Skeletal muscle cell (primary cell): ENCODE measurements at places on chromosomes 11 and 22.

GRCh38 chr11:44761551-44761961 is 34.8 kb downstream of the TSPAN18 start:
- no peak for DNase-seq

- DNase-seq: no peak
Measured at GRCh38 chr22:19669570-19669969, 44.7 kb upstream of the SEPTIN5 start.

- DNase-seq: no peak
Measured at GRCh38 chr11:91773090-91773489, 451.5 kb upstream of the FAT3 start.

GRCh38 chr11:109423466-109424190 is 1.6 kb downstream of the C11orf87 start:
- DNase-seq: no peak

GRCh38 chr11:9210922-9211320 is 54.2 kb downstream of the DENND5A start:
- no peak for DNase-seq

DNA sequence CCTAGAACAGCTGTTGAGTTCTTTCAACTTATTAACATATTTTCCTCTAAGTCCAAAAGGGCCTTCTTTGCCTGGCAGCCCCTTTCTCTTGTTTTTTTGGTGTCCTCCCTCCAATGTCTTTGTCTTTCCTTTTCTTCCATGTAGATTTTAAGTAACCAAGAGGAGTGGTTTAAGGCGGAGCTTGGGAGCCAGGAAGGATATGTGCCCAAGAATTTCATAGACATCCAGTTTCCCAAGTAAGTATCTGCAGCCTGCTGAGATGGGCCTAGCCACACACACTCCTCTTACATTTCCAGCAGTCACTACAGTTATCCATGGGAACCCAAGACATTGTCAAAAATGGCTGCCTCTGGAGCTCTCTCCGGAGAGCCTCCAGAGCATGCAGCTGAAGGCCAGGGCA is 4.5 kb upstream of the TMA7B start:
- DNase-seq: no peak

DNA sequence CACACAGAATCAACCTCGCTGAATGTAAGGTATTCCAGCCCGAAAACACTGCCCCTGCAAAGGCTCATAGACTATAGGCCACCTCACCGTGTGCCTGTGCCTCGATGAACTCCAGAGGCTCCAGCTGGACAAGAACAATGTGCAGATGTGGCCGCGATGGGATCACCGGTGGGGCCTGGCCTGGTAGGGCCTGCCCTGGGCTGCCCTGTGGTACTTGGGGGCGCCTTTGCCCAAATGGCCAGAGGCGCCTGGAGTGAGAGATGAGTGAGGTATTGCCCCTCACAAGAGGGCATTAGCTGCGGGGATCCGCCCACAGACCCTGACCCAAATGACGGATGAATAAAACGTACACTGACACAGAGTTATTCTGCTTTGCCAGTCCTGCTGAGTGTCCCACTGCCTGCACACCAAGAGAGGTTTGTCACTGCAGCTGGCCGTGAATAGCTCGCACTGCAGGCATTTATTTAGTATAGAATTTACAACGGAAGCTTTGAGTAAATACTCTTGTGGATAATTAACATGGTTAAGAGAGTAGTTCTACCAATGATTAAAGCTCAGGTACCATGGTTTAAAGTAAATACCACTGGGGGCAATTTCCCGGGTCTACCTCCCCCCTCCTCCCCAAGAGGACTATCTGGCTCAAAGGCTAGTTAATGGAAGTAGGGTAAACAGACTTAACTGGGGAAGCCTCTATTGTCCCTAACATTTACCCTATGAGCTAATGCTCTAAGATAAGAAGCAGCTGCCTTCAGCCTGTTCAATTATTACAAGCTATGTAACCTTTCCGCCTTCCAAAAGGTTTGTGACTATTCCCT is 101.1 kb upstream of the IGLL5 start:
- no peak for DNase-seq

- DNase-seq: no peak
Measured at GRCh38 chr11:10514709-10515108, 26.3 kb downstream of the RNF141 start.

DNA sequence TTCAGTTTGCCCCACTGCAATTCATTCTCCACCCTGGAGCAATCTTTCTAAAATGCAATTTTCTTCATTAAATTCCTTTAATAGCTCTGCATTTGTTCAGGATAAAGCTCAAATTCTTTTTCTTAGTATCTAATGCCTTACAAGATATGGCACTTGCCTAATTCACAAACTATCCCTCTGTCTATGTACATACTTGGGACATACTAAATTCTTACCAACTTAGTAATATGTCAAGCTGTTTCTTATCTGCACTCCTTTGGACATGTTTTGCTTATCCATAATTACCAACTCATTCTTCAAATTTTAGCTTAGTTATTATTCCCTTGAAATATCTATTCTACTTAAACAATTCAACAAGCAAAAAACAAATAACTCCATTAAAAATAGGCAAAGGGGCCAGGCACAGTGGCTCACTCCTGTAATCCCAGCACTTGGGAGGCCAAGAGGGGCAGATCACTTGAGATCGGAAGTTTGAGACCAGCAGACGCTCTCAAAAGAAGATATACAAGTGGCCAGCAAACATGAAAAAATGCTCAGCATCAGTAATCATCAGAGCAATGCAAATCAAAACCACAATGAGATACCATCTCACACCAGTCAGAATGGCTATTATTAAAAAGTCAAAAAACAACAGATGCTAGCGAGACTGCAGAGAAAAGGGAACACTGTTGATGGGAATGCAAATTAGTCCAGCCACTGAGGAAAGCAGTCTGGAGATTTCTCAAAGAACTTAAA is 96.9 kb downstream of the FAM76B start:
- DNase-seq: no peak

- no peak for DNase-seq
Measured at GRCh38 chr11:35436581-35437250, 17.4 kb upstream of the SLC1A2 start.

- no peak for DNase-seq
Measured at GRCh38 chr22:29206372-29207242, 911 bp downstream of the EMID1 start.

DNA sequence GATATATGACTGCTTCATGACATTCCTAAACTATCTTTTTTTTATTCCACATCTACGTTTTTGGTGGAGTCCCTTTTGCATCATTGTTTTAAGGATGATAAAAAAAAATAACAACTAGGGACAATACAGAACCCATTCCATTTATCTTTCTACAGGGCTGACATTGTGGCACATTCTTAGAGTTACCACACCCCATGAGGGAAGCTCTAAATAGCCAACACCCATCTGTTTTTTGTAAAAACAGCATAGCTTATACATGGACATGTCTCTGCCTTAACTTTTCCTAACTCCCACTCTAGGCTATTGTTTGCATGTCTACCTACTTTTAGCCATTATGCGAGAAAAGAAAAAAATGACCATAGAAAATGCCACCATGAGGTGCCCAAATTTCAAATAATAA is 13.2 kb downstream of the MS4A1 start:
- no peak for DNase-seq

DNA sequence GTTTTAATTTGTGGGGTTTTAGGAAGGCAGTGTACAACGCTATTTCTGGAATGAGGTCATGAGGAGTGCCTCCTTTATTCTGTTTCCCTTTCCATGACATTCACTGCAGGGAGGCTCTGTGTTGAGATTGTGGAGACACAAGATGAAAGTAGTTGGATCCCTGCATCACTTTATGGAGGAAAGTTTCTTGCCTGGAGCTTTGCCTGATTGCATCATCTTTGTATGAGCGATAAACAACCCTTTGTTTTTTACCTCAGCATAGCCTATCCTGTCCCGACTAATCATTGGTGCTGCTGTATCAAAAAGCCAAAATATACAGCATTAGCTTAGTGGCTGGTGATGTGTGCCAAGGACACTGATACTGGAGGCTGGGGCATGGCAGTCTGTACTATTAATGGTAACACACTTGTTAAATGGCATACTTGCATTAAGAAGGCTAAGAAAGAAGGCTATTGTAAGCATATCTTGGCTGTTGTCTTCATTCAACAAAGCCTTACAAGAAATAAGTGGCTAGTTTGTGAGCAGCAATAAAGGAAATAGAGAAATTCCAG is 31.2 kb upstream of the SLC5A4 start:
- DNase-seq: no peak
